KBM-7 (cell line): ENCODE measurements at places on chromosomes 6 and 20.

- no peak for DNase-seq
Observed at GRCh38 chr20:37299718-37300528, 10.5 kb downstream of the MANBAL start.

GRCh38 chr20:12966468-12967085, 42.2 kb upstream of the SPTLC3 start:
- no peak for DNase-seq

GRCh38 chr6:109165392-109165974, 70.2 kb downstream of the CEP57L1 start:
- peak; percentile 16 for DNase-seq

DNA sequence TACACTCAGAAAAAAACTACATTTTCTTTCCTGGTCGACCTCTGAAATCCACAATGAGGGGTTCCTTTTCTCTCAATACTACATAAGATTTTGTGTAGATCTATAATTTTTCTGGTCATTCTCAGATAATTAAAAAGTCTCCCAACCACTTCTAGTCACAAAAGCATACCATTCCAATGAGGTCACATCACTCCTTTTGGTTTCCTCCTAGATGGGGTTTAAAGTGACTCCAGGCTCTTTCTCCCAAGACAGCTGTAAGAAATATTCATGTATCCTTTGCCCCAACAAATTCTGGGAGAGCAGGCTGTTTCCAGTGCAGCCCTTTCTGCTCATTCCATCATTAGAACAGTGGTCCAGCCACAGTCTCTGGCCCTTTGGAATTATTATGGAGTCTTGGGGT, 43.1 kb upstream of the BEND6 start:
- no peak for DNase-seq

GRCh38 chr6:9564021-9564420, 850.9 kb downstream of the TFAP2A start:
- DNase-seq, result no peak

DNA sequence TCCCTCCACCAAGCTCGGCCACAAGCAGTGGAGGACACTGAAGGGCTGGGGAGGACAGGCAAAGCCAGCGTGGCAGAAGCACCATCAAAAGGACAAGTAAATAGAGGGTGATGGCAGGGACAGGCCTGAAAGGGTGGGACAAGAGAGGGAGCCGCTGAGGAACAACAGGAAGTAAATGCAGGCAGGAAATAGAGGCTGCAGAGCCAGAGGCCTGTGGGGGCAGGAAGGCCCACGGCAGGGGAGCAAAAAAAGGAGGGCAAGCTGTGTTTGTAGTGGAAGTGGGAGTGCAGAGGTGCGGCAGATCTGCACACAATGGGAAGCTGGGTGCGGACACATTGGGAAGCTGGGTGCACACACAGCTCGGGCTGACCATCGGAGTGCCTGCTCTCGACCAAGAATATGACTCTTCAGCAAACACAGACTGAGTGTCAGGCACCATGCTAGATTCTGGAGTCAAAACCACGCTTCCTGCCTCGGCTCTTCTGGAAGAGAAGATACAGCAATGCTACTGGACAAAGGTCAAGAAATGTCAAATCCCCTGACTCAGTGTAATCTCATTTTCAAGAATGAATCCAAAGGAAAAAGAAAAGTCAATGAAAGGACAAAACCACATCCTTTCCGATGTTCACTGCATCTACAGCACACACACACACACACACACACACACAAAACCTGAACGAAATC, 40.4 kb upstream of the RAB22A start:
- DNase-seq, result peak; percentile 36

DNA sequence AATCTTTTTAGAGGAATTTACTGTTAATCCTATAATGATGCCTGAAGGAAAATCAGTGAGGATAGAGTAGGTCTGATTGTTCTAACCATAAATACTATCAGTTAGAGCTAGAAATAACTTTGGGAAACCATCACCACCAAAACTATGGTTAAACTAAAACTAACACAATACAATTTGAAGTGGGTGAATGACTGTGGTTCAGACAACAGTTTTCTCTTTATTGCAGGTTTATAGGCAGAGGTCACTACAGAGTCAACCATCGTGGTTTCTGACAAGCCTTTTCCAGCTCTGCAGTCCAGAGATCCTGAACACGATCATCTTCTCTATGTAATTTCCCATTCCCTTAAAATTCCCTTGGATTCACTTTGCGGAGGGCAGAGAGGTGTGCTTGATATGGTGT, 134.3 kb downstream of the IBTK start:
- DNase-seq, result no peak
